ENCODE measurements at places on chromosomes 3 and 15.

DNA sequence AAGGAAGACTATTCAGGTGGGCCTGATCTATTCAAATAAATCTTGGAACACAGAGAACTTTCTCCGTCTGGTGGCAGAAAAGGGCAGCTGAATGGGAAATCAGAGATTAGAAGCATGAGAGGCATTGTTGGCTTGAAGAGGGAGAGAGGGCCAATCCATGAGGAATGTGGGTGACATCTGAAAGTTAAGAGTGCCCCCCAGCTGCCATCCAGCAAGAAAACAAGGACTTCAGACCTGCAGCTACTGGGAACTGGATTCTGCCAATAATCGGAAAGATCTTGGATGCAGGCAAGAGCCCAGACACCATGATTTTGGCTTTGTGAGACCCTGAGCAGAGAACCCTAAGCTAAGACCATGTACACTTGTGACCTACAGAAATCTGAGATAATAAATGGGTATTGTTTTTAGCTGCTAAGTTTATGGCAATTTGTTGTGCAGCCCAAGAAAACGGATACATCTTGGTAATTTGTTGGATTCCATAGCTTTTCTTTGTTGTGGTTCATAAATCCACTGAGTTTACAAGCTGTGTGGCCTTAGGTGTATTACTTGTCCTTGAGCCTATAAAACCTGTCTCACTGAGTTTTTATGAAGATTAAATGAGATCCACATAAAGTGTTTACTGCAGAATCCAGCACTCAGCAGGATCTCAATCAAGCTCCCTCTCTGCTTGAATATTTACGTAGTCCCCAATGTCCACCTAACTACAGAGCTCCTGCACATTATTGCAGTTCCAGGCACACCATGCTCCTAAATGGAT is 82.1 kb upstream of the PRTG start:
- DNase-seq, result no peak

GRCh38 chr3:167830007-167830406 is 94.5 kb downstream of the SERPINI1 start:
- DNase-seq, result no peak

DNA sequence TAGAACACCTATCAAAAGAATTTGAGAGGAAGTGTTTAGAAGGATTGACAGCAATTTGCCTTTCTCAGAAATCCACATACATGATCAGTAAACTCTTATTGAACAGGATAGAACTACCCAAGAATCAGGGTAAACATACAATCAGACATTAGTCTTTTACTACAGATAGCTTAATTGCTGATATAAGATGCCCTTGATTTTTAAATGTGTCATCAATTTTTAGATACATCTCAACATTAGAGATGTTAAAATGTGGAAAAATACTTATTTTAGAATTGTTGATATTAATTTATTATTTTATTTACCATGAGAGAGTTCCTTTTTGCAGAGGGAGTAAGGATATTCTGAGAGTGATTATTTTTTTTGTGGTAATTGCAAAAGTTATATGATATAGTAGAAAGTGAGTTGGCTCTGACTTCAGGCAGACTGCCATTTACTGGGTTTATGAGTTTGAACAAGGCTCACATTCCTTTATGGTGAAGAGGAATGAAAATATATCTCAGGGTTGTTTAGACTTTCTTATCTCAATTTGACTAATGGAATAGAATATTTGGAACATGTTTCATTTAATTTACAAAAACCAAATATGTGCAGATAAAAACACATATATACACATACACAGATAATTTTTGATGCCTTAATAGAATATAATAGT is 302.8 kb upstream of the GOLIM4 start:
- no peak for DNase-seq

DNA sequence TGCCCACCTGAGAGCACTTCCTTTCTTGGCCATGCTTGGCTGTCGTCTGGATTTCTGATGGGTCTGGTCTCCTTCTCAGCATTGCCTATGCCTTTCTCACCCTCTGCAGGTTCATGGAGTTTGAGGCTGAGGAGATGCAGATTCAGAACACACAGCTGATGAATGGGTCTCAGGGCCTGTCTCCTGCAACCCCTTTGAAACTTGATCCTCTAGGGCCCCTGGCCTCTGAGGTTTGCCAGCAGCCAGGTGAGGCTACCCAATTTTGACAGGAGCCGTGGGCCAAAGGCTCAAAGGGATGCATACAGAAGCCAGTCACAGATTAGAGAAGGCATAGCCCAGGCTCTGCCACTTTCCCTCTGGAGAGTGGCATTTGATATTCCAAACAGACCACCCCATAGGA is 10.5 kb downstream of the NUTM1 start:
- no peak for DNase-seq

DNA sequence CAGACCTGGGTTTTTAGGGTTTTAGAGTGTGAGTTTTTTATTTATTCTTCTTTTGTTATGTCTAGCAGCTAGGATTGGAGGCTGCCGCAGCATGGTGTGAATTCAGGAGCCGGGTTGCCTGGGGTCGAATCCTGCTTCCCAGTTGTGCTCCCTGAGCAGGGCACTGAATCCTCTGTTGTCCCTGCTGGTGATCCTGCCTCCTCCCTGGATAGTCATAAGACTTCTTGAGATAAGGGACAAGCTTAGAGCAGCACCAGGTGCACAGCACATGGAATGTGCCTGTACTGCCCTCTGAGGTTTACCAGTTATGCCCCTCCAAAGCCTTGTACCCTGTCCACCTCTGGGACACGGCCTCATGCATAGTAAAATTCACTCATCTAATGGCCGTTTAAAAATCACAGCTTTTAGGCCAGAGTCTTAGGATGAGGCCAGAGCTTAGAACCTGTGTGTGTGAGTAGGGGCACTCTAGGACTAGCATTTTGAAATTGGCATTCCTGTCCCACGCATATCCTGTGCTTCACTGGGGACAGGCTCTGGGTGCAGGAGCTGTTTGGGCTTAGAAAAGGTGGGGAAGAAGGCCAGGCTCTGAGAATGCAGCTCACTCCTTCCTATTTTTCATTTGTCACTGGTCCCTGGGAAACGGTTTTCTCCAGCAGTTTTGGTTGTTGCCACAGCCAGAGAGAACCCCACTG is 47.7 kb downstream of the CHCHD6 start:
- no peak for DNase-seq

- no peak for DNase-seq
Observed at GRCh38 chr15:86773736-86774135, 694.1 kb downstream of the AGBL1 start.

DNA sequence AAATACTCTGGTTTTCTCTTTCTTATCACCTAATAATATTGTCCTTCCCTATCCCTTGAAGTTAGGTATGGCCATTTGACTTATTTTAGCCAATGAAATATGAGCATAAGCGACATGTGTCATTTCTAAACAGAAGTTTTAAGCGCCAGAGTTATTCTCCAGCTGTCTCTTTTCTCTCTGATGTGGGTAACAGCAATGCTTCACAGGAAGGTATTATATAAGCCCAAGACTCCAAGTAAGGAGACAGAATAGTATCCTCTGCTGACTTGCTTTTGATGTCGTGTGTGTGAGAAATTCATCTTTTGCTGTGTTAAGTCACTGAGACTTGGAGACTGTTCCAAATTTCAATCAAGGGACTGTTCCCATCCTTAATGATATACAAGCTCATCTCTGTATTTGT is 224.6 kb upstream of the NECTIN3 start:
- DNase-seq, result no peak

GRCh38 chr15:98395974-98396610 is 252.2 kb upstream of the IGF1R start:
- no peak for DNase-seq

GRCh38 chr3:114384558-114384903 is 90.7 kb downstream of the TIGIT start:
- no peak for DNase-seq

DNA sequence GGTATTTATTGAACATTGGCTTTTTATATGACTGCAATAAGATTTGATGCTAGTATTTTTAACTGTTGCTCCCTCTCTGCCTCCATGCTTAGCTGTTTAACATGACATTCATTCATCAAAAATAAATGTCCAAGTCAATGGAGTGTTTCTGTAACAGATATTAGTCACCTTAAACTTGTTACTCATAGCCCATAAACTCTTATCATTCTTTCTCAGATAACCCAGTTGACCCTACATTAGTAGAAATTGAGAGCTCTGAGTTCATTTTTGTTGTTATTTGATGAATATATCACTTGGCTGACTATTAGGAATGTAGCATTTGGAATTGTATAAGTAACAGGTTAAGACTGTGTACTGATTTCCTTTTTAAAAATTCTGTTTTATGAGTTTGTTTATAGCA is 201.1 kb downstream of the UBE2E2 start:
- DNase-seq, result no peak

GRCh38 chr3:52874864-52875587 is 22.3 kb downstream of the STIMATE start:
- DNase-seq, result no peak

- DNase-seq, result no peak
Observed at GRCh38 chr15:66614951-66615760, 49.4 kb upstream of the LCTL start.

DNA sequence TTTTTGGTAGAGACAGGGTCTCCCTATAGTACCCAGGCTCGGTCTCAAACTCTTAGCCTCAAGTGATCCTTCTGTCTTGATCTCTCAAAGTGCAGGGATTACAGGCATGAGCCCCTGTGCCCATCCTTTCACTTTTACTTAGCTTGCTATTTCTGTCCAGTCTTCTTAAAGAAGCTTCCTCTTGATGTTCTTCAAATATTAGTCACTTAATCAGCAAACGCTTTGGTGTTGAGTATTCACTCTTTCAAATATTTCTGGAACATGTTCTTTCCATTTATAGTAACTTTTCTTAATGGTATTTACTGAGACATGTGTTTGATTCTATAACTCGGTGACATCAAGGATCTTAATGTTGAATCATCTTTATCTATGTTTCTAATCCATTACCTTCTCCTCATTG is 122.1 kb downstream of the CNTN6 start:
- DNase-seq, result no peak

DNA sequence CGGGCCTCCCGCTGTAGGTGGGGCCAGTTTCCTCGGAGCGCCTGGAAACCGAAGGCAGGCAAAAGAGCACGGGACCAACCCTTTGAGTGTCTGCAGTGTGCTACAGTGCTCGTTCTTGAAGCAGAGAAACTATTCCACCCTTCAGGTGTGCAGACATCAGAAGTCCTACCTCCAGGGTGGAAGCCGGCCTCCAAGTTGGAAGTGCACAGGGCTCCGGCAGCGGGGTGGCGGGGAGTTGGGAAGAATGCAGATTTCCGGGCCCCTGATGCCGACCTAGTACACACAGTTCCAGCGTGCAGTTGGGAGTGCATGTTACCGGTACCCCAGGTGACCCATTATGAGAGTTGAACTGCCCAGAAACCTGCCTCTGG is 3.0 kb downstream of the KLF13 start:
- DNase-seq, result no peak

DNA sequence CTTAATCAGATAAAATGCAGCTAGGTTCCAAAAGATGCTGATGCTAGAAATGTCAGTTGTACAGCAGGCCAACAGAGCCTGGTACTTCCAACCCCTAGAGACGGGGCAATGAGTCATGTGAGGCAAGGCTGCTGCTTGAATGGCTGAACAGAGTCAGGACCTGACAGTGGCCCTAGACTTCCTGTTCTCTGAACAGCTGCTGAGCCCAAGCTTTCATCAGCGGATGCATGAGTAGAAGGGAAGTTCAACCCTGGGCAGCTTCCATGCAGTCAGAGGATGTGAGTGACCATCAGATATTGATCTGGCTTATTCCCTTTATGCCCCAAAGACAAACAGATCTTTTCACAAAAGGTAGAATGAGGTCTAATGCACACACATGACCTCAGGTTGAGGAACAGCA is 282.9 kb upstream of the COL8A1 start:
- no peak for DNase-seq

GRCh38 chr3:134277066-134277660 is 26.5 kb upstream of the RYK start:
- no peak for DNase-seq

DNA sequence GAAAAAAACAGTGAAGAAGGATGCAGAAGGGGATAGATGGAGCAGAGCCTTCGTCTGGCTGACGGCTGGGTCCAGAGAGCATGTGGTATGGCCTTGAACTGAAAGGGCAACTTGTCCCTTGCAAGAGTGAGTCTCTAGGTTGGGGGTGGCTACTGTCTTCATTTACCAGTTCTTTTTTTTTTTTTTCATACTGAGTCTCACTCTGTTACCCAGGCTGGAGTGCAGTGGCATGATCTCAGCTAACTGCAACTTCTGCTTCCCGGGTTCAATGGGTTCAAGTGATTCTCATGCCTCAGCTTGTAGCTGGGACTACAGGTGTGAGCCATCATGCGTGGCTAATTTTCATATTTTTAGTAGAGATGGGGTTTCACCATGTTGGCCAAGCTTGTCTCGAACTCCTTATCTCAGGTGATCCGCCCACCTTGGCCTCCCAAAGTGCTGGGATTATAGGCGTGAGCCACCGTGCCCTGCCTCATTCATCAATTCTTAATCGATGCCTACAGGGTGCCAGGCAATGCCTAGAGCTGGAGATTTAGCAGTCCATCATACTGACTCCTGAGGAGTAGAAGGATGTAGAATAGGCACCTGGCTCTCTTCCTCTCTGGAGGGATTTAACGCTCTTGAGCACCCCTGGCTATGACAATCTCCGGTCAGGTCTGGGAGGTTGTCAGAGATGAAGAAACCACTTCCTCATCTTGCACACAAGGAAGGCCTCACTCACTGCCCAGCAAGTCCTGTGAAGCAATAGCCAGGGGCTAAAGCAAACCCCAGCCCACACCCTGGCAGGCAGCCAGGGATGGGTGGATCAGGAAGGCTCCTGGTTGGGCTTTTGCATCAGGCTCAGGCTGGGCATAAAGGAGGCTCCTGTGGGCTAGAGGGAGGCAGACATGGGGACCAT is at the start of gene CAMP:
Gene CAMP, plus strand, starts transcription at position 880 of the 898 bp plus-strand sequence. Its CDS starts 17 bp downstream, at position 897.
- no peak for DNase-seq

DNA sequence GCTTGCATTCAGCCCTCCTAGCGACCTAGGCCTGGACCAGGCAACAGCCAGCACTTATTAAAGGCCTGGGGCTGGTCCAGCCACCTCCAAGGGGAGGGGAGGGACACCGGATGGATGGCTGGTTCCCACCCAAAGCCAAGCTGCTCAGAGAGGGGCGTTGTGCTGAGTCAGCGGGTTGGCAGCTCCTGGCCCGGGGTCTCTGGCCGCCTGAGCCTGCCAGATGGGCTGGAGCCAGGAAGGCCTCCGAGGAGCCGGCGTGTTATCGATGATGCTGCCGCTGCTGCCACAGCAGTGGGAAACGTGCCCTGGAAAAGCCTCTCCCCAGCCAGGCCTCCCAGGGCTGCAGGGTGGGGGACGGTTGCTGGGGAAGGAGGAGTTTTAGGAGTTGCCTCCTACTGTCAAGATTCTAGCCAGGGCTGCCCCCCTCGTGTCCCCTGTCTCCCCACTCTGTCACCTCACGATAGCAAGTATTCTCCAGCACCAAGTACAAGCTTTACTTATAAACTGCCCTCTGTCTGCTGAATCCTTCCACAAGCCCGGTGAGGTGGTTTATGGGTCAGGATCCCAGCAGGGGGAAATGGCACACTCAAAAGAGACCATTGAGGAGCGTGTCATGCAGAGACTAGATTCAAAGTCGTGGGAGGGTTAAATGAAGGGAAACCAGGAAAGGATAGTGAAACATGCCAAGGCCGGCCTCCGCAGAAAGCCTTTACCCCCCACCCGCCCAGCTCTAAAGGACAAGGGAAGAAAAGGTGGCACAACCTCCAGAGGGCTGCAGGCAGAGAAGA is 43.2 kb upstream of the TSEN2 start:
- DNase-seq, result no peak

All from stimulated activated CD4-positive, alpha-beta T cell treated with anti-CD3 and anti-CD28 coated beads, Interleukin-15, amount 100 ng/mL, for 1 hour (primary cell).